ENCODE measurements at places on chromosomes 11 and 22. TPM values are rescaled to one million over a fixed set of nuclear protein-coding genes. Genes with fewer than 3 reads are reported as not detected.

KLHL35 gene
- 1.3 TPM for total RNA-seq

MMP8 gene
- total RNA-seq = not detected

MIOX gene
- total RNA-seq = under 0.01 TPM

KCNK4 gene
- total RNA-seq = not detected

MMP26 gene
- total RNA-seq = not detected

All from fibroblast of lung (primary cell).